ENCODE measurements at places on chromosomes 5 and 9. TPM values are rescaled to one million over a fixed set of nuclear protein-coding genes. Genes with fewer than 3 reads are reported as not detected.

- DNase-seq, result no peak
These were observed 35.8 kb downstream of the PRKACG start for GRCh38 chr9:68978066-68978465.

GRCh38 chr5:163766936-163767670 lies 261.7 kb downstream of the MAT2B start:
- DNase-seq, result no peak

Gene PRSS3
- total RNA-seq, result not detected

Gene ARL10
- total RNA-seq, result 19.1 TPM

DNA sequence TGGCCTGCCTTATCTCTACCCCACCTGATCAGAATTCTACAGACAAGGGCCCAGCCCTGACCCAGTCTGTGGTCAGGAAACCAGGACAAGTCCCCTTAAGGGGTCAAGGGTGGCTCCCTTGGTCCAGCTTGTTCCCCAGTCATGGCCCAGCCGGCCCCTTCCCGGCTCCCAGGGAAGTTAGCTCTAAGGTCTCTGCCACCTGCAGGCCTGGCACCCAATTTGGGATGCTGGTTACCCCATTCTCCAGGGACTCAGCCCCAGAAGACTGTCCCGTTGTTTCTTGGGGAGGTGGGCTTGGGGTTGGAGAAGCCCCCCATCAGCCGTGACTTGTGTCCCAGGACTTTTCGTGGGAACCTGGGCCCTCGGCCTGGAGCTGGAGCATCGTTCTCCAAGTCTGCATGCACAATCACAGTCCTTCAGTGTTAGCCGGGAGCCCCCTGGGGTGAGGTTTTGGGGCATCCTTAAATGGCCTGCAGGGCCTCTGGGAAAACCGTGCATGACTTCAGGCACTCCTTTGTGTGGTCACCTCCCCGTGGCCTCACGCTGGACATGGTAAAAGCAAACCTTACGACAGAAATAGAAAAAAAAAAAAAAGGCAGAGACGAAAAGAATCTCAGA lies 150.8 kb upstream of the PHYKPL start:
- DNase-seq, result no peak

- DNase-seq, result no peak
These were observed 13.1 kb upstream of the CARD19 start for GRCh38 chr9:93082841-93083411.

Gene ZNF462
- total RNA-seq, result 0.20 TPM

Gene SLC4A9
- 0.41 TPM for total RNA-seq

Data from activated naive CD4-positive, alpha-beta T cell treated with anti-CD3 and anti-CD28 coated beads, Interleukin-2, amount 50 U/mL, for 72 hours (primary cell).